ENCODE measurements at places on chromosomes 12 and 14.

DNA sequence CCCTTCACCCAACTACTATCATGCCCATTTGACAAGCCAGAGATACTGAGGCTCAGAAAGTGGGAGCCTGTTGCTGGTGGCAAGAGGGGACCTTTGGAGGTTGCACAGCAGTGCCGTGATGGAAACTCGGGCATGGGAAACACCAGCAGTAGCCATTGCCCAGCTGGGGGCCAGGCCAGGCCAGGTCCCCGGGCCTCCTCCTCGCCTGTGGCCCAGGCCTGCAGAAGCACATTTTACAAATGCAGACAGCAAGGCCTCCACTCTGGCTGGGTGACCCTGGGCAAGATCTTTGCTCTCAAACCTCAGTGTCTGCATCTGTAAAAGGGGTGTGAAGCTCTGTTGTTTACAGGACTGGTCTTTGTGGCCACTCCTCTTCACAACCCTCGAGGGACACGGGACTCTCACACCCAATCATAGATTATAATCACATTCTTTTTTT is 4.5 kb upstream of the SH2B3 start:
- no peak for DNase-seq

GRCh38 chr14:38389681-38390080 is 133.8 kb upstream of the CLEC14A start:
- DNase-seq, result no peak

GRCh38 chr12:94849411-94849976 is 154.0 kb downstream of the NDUFA12 start:
- no peak for DNase-seq

DNA sequence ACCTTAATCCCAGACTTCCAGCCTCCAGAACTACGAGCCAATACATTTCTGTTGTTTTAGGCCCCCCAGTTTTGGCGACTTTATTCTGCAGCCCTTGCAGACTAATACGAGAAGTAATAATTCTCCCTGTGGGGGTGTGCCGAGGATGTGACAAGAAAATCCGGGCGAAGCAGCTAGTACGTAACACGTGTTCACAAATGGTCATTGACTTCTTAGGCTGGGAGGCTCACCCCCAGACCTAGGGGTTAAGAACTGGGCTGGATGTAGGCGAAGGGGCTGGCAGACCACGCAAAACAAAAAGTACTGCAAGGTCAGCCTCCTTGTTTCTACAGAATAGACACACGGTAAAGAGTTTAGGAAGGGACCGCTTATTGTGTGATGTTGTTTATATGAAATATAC is 69.8 kb upstream of the ESRRB start:
- no peak for DNase-seq

- no peak for DNase-seq
Observed at GRCh38 chr12:129069886-129070285, 216.6 kb downstream of the GLT1D1 start.

DNA sequence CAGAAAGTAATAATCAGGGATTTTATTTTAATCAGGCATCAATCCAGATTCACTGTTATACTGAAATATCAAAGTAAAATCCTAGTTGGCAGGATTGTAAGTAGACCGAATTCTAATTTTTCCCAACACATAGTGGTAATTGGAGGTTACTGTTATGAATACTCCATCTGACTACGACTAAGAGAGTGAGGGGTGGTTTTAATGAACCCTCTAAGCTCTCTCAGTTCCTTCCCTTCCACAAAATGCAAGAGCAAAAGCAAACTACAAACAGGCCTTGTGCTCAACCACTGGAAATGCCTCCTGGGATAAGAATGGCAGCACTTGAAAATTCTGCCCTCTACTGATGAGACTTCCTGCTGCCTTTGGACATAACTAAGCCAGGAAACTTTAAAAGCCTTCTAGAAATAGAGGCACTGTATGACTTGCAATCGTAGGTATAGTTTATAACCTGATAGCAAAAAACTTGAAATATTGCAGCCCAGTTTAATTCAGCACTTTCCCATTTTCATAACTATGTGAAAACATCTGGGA is 184.8 kb downstream of the SLC16A7 start:
- DNase-seq, result no peak

DNA sequence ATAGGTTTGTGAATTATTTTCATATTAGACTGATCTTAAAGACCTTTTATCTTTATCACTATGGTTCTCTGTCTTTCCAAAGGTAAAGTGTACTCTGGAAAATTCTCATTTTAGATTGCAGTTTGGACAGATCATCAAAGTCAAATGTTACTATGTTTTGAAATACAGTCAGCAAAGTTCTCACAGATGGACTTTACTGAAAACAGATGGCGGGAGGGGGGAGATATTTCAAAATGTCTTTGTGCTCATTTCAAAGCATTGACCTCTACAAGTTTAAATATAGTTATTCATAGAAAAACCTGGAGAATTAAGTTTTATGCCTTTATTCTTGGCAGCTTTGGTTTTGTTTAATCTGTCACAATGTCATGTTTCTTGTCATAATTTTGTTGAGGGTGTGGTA is 51.8 kb upstream of the LRTM2 start:
- DNase-seq, result no peak

GRCh38 chr12:2973566-2973965 is 14.4 kb downstream of the TEAD4 start:
- DNase-seq, result no peak

DNA sequence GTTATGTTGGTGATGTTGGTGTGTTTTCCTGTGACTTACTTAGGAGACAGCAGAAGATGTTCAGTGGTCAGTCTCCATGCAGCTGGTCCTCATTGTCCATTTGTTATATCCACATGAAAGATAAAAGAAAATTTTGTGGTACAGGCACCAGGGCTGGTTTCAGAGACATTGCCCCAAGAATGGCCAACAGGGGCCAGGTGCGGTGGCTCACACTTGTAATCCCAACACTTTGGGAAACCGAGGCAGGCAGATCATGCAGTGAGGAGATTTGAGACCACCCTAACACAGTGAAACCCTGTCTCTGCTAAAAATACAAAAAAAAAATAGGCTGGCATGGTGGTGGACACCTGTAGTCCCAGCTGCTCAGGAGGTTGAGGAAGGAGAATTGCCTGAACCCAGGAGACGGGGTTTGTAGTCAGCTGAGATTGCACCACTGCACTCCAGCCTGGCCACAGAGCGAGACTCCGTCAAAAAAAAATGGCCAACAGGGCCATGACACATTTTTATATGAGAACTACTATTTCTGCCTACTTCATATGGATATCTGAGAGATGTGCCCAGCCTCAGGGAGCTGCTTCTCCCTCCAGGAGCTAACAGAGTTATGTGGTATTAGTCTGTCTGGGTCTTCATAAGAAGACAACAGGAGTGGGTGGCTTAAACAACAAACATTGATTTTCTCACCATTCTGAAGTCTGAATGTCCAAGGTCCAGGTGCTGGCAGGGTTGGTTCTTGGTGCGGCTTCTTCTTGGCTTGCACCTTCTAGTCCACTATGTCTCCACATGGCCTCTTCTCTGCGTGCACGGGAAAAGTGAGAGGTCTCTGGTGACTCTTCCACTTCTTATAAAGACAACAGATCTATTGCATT is 821.7 kb downstream of the TMEM121 start:
- no peak for DNase-seq

GRCh38 chr12:105740369-105740768 is 398.4 kb downstream of the NUAK1 start:
- DNase-seq, result no peak

DNA sequence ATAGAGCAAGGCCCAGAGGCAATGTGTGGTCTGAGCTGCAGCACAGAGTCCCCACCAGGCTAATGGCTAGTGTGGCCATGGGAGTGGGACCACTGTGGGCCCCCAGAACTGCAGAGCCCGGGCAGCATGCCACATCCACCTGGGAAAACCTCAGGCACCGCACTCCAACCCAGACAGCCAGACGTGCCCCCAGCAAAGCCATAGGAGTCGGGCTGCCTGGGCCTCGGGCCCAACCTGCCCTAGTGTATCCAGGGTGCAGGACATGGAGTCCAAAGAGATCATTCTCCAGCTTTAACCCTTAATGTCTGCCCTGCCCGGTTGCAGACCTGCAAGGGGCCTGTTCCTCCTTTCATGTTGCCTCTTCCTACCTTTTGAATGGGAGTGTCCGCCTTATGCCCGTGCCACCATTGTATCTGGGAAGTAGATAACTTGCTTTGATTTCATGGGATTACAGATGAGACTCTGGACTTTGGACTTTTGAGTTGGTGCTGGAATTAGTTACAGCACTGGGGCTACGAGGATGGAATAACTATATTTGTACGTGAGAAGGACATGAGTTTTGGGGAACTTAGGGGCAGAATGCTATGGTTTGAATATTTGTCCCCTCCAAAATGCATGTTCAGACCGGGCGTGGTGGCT is 29.1 kb upstream of the DEGS2 start:
- no peak for DNase-seq

DNA sequence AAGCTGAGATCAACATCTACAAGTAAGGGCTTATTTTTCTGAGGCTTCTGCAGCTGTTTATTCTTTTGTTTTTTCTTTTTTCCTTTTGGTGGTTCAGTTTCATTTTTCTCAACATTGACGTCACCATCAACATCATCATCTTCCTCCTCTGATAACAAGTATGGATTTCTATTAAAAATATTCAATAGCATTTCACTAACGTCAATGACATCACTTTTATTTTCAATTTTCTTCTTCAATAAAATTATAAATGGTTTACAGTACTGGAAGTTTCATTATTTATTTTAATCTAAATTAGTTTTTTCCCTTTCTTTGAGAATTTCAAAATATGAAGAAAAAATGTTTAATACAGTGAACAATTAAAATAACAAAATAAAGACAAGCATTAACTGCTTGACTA is 23.9 kb downstream of the NEMF start:
- no peak for DNase-seq

DNA sequence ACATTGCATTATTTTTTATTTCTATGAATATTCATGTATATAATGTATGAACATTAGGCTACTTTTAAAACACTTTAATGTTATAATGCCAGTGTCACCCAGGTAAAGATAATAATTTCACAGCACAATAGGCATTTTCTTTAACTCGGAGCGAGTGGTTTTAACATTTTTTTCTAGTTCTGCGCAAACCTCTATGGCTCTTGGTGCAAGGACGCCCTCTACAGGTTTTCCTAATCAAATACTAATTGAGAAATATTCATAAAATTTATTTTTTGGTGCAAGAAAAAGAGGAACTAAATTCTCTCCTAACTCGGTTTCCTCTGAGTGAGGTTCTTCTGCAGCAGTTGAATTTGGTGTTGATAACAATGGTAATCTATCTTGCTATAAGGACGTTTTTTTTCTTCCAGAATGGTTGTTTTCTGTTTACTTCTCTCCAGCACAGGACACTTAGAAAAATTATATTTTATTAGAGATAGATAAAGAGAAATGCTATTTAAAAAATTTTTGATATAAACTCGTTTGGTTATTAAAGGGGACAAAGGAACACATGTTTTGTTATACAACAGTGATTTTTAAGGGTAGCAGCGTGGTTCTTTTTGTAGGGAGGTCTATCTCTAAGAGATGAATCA is 2.4 kb upstream of the WIF1 start:
- no peak for DNase-seq

GRCh38 chr14:97379091-97379531 is 581.9 kb downstream of the VRK1 start:
- DNase-seq, result no peak

- DNase-seq, result no peak
Observed at GRCh38 chr14:57918791-57919190, 52.9 kb upstream of the SLC35F4 start.

DNA sequence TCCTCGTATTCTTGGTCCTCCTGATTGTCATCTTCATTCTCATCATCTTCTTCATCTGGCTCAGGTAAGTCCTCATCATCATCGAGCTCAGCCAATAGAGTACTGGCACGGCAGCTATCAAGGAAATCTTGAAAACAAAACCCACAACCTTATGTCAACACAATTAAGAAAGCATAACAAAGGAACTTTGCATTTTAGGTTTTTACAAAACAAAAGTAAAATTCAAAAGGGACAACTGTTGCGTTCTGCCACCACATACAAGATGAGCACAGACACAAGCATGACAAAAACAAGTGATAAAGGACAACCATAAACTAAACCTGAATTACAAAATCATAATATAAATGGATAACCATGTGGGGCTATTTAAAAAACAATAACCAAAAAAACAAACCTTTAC is 84.7 kb downstream of the HECTD1 start:
- DNase-seq, result no peak

- no peak for DNase-seq
Observed at GRCh38 chr14:99802301-99803105, 9.3 kb downstream of the EML1 start.

DNA sequence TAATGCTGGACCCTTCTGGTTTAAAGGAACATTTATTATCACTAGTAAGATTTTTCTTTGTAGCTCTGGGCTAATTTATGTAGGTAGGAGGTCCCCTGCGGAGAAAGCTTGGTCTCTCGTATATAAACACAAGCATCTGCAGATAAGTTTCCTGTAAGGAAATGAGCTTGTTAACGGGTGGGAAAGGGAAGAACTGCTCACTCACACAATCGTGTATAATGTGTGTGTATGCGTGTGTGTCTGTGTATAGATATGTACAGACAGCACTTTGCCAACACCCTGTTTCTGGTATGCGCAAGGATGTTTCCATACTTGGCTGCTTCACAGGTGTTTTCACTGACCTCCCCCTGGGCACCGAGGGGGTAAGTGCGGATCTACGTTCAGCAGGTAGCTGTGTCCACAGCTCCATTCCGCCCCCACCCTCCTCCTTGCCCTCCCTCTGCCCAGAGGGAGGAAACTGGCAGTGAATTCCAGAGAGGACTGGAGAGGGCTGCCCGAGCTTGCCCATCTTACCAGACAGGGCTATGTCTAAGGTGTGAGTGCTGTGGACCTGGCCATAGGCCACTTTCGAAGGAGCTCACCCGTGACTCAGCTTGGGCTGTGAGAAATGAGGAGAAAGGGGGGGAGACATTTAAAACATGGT is 65.2 kb downstream of the NINJ2 start:
- DNase-seq, result no peak

GRCh38 chr12:34016361-34016760 is 5.9 kb upstream of the ALG10 start:
- DNase-seq, result no peak

- DNase-seq, result no peak
Observed at GRCh38 chr12:54689034-54689372, 40.8 kb upstream of the DCD start.

- DNase-seq, result no peak
Observed at GRCh38 chr12:11702959-11703358, 53.5 kb downstream of the ETV6 start.

GRCh38 chr14:56810836-56811592 is 735 bp upstream of the OTX2 start:
- no peak for DNase-seq

DNA sequence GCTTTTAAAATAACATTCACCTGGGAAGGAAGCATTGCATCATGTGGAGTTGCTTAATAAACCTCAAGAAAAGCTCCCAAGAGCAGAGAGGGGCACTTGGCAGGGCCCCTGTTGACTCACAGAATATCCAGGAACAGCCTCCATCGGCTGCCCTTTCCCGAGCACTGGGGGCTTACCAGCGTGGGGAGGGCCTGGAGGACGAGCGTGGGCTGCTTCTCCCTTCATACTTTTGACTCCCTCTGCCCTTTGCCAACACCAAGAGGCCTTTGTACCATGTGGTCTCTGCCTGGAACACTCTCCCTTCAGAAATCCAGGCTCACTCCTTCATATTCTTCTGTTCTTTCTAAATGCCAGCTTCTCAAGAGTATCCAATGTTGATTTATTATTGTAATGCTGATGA is 492.1 kb upstream of the TMEM132C start:
- no peak for DNase-seq
